Amniotic stem cell (primary cell): ENCODE measurements at places on chromosomes 2 and 18.

DNA sequence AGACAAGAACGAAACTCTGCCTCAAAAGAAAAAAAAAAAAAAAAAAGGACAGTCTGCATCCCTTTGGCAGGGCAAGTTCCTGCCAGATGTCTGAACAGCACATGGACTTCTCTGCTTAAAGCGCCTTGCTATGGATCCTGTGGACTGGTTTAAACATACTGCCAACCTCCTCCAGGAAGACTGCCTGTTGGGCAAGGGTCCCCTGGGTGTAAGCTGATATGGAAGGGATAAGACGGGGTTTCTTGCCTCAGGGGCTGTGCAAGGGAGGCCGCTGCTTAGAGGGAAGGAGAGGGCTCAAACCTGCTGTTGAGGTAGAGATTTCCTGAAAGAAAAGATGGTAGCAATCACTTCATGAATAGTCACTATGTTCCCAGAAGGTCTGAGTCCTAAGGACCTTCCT lies 22.2 kb downstream of the SKA1 start:
- DNase-seq, result no peak

DNA sequence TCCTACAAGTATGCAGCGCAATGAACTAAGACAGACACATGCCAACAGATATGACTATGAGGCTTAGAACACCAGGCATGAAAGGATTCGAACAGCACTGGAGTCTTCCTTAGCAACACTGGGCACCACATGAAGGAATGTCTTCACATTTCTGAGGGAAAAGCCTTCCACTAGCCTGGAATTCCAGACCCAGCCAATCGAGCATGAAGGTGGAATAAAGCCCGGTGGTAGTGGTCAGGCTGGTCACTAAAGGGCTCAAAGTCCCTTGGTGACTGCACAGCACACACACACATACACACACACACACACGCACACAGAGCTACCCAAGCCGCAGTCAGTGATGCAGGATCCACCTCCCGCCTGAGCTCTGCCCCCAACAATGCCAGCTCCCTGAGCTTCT lies 19.7 kb upstream of the SFXN5 start:
- no peak for DNase-seq

GRCh38 chr2:174023591-174024523 lies 58.7 kb upstream of the SP3 start:
- no peak for DNase-seq

DNA sequence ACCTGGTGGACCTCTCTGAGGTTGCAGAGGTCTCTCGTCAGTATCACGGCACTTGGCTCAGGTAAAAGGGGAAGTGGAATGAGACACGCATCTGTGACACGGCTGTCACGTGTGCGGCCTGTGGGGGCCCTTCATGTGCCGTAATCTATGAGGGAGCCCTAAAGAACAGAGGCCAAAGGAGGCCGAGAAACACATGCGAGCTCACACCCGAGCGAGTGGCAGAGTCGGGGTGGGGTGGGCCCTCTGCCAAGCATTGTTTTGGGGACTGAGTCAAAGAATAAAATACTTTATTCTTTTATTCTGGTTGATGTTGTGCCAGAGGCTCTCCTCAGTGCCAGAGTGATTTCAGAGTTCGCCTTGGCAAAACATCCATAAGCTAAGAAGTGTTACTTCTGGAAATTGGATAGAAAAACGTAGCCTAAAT lies 43.3 kb downstream of the PLB1 start:
- no peak for DNase-seq

DNA sequence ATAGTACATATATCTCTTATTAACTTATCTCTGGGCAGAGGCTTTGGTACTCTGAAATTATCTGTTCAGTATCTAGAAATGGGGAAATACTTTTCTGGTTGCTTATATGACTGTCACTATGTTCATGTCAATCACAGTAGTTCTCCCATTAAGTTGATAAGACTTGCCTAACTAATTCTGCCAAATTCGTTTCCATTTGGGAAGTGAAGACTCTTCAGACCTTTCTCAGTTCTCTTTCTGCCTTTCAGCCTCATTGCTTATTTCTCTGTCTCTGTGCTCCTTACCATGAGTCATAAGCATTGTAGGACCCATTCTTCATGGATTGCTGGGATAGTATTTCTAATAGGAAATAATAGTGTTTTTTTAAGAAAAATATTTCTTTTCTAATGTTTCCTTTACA lies 113.5 kb downstream of the PHLPP1 start:
- no peak for DNase-seq

- DNase-seq, result no peak
These were observed 21.9 kb downstream of the HJURP start for GRCh38 chr2:233832414-233832813.

DNA sequence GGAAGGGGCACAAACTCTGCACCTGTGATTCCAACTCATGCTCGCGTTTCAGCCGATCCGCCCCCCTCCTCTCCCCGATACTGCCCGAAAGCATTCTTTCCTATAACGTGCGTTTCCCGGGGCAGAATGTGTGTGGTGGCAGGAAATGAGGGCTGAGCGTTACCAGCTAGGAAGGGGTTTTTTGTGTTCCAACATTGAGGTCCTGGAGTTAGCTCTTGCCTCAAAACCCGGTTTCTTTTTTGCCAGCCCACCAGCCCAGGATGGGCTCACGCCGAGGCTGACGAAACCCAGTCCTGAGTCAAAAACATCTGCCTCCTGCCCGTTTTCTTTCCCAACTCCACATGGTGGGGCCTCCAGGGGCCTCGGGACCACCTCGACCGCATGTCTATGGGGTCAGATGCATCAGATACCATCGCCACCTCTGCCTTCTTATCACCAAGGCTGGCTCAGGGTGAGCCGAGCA lies 113.7 kb upstream of the COPS8 start:
- no peak for DNase-seq

DNA sequence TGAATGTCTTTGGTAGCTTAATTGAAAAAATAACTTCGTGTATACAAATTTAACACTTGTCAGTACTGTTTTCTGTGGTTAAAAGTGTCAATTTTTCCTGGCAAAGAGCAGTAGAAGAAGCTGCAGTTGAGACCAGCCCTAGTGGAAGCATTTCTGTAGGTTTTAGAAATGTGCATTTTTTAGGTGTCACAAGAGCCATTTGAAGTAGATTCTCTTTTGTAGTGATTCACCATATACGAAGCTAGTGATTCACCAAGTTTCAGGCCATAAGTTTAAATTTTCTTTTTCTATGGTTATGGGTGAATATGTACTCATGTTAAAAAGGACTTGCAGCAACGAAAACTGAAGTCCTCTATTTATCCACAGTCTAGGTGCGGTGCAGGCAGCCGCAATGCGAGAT lies 4.2 kb downstream of the NABP1 start:
- DNase-seq, result no peak

DNA sequence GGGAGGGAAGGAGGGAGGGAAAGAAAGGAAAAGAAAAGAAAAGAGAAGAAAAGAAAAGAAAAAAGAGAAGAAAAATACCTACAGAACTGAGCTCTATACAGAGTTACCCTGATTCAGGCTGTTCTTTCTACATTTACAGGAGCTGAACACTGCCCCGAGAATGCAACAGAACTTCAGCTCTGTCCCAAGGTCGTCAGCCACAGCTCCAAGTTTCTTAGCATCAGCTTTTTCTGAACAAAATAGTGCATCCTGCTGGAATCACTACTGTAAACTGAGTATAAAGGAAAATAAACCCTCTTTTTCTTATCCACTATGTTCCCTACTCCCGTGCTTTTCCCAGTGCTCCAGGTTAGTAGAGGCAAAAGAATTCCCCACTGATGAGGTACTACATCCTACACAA lies 4.7 kb upstream of the PPP4R1 start:
- DNase-seq, result no peak

- peak; percentile 84 for DNase-seq
These were observed at the start of gene ESCO1 for GRCh38 chr18:21600526-21601410. ESCO1 (minus strand) TSS chr18:21600704; CDS start chr18:21574843, 25,861 bp downstream.

DNA sequence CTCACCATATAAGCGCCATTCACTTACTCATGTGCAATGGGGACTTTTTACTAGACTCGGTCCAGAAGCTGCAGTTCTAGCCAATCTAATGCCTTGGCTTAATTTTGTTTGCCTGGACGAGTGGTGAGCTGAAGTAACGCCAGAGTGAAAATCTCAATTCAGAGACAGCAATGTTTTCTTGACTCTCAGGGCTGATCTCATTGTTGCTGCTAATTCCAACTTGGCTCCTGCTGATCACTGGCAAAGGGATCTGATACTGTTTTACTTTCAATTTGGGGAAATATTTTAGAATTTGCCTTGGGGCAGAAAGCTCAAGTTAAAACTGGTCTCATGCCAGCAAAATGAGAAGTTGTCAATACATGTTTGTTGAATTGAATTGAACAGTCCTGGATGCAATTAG lies 906.6 kb upstream of the CDH2 start:
- no peak for DNase-seq

DNA sequence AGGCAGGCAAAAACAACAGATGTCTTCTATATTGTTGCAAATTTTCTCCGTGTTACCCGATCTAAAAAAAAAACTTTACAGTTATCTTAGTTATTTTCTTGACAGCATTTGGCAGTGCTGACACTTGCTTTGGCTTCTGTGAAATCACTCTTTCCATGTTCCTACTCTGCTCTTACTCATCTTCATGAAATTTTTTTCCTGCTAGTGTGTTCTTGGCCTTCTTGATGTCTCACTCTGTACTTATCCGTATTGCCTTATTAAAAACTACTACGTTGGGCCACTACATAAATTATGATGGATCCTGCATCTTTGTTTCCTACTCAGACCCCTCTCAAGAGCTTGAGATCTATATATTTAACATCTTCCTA lies 134.4 kb downstream of the IKZF2 start:
- no peak for DNase-seq

GRCh38 chr2:20241973-20242726 lies 17.2 kb upstream of the SDC1 start:
- DNase-seq, result no peak

DNA sequence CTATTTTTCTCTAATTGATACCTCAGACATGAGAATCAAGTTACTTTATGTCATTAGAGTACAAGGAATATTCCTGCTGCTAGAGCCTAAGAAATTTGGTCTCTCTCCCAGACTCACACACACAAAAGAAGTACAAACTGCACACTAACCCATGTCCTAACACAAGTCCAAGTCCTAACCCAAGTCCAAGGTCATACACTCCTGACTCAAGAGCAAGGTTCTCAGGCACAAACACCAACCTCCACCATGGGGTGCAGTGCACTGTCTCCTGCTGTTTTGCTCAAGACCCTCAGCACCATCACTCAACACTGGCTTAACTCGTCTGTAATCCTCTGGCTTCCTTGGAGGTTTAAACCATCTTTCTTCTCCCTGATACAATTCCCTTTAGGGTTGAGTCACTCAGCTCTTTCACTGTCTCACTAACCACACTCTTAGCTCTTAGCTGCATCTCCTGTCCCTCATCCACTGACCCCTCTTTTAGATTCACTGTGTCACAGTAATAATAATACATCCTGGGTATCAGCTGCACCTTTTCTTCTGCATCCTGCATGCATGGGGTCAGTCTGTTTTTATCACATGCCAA lies 129.8 kb downstream of the BCL2L11 start:
- no peak for DNase-seq

DNA sequence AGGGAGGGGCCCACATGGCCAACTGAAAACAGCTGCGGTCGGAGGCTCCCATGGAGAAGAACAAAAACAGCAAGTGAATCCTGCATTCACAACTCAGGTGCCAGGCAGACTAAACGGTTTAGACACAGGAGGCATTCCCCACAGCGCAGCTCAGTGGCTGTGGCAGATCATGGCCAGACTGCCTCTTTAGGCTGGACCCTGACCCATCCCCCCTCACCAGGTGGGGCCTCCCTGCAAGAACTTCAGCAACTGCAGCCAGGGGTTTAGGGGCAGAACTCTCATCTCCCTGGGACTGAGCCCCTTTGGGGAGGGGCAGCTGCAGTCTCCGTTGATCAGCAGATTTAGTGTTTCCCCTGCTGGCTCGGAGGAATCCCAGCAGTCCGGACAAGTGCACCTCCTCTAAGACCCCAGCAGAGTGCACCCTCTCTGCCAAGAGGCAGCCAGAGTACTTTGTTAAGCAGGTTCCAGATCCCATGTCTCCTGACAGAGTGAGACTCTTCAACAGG lies 346.7 kb downstream of the SS18 start:
- DNase-seq, result no peak

GRCh38 chr18:48529796-48530195 lies 9.0 kb upstream of the CTIF start:
- DNase-seq, result peak; percentile 70

DNA sequence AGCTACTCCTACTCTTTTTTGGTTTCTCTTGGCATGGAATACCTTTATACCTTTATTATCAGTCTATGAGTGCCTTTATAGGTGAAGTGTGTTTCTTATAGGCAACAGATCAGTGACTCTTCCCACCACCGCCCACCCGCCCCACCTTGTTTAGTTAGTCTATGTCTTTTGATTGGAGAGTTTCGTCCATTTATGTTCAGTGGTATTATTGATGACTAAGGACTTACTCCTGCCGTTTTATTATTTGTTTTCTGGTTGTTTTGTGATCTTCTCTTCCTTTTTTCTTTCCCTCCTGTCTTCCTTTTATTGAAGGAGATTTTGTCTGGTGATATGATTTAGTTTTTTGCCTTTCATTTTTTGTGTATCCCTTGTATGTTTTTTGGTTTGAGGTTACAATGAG lies 179.5 kb downstream of the GULP1 start:
- no peak for DNase-seq

DNA sequence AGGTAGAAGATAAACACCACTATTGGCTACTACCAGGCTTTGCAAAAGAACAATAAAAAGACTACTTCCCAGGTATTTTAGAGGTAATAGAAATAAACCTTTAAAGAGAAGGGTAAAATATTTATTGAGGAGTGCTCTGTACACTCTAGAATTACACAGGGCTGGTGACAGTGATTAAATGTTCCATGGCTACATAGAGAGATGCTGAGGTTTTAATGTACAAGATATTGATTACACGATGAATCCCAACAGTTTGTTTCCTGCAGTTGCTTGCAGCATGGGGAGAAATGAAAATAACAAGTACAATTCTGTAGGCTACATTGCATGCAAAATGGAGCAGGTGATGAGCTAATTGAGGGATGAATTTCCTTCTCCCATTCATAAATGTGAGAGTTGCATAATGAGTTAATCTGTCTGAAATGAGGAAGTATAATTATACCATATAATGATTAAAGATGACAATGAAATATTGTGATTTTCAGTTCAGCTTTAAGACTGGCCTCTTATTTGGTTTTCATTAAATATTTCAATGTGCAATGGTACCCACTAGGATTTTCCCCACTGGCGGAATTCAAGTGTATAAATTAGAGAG lies 266.1 kb downstream of the SOCS6 start:
- DNase-seq, result no peak

DNA sequence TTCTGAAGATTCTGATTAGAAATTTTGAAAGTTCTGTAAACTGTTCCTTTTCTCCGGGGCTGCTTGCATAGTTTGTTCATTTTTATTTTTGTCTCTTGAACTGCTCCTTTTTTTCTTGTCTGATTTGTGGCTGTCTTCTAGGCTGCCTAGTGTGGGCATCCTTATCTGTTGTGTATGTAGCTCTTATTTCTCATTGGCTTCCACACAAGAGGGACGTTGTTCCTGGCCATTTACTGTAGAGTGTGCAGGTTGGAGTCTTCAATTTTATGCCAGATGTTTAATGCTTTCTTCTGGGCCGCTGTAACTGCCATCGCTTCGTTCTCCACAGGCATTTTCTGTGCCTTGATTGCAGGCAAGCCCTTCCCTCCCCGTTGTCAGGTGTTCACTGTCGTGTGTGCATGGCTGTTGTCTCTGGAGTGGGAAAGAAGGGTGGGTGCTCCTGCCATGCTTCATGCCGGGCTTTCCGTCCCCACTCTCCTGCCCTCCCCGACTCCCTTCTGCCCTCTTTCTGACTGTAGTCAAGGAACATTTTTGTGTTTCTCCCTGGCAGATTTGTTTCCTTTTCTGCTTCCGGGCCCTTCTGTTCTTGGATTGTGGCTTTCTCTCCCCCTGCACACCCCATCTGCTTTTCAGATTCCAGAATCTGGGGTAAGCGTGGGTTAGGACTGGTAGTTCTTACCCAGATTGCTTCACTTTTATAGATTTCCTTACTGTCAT lies 15.5 kb downstream of the CEP192 start:
- DNase-seq, result no peak
